Ascending aorta (tissue), 2 donors: ENCODE measurements at places on chromosomes 3 and 15.

DNA sequence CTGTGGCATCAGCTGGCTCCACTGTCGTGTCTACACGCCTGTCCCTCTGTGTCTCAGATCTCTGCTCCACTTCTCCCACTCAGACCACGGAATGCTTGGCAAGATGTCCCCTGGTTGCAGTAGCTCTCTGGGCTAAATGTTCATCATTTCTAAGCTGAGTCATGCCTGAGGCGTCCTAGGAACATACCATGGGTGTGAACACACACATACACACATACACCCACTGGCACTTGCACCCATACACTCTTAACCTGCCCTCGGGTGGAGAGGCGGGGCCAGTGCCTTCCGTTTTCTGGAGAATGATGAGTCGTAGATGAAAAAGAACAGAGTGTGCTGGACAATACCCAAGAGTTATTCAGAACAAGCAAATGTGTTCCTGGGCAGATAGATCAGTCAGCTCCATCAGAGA lies 72.4 kb downstream of the SENP2 start:
- peak; percentile 37 for DNase-seq

DNA sequence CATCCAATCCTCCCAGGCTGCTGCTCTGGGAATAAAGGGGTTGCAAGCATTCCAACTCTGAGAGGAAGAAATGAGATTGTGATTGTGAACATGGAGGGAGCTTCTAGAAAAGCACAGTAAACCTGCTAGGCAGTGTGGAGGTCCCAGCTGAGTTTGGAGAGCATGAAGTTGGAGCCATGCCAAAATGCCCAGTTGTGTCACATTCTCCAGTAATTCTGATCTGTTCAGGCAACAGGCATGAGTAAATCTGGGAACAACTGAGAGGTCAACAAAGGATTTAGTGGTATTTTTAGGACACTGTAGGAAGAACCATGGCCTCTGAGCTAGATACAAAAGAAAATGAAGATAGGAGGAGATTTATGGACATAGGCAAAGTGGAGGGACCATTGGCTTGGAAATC lies 74.7 kb downstream of the CYP19A1 start:
- no peak for DNase-seq

- no peak for DNase-seq
Measured at GRCh38 chr3:5184499-5184898, 3.0 kb upstream of the EDEM1 start.

- DNase-seq = no peak
Measured at GRCh38 chr3:54892168-54892567, 35.7 kb downstream of the LRTM1 start.
